Breast epithelium (tissue), 4 donors: ENCODE measurements at places on chromosomes 5 and 9.

DNA sequence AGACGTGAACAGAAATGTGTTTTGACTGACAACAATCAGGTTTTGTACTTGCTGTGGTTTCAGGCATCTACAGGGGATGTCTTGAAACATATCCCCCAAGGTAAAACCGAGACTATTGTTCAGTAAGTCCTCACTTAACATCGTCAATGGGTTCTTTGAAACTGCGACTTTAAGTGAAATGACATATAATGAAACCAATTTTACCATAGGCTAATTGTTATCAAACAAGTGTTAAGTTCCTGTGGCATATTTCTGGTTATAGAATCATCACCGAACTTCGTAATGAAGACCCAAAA is 16.4 kb upstream of the OMD start:
- no peaks in the 10 kb centered on the region for H3K27me3 ChIP-seq
- no peak overlapping the region for H3K4me3 ChIP-seq
- no peaks in the 10 kb centered on the region for H3K4me1 ChIP-seq
- H3K36me3 ChIP-seq, result no peaks in the 10 kb centered on the region
- H3K27ac ChIP-seq, result no peak overlapping the region

DNA sequence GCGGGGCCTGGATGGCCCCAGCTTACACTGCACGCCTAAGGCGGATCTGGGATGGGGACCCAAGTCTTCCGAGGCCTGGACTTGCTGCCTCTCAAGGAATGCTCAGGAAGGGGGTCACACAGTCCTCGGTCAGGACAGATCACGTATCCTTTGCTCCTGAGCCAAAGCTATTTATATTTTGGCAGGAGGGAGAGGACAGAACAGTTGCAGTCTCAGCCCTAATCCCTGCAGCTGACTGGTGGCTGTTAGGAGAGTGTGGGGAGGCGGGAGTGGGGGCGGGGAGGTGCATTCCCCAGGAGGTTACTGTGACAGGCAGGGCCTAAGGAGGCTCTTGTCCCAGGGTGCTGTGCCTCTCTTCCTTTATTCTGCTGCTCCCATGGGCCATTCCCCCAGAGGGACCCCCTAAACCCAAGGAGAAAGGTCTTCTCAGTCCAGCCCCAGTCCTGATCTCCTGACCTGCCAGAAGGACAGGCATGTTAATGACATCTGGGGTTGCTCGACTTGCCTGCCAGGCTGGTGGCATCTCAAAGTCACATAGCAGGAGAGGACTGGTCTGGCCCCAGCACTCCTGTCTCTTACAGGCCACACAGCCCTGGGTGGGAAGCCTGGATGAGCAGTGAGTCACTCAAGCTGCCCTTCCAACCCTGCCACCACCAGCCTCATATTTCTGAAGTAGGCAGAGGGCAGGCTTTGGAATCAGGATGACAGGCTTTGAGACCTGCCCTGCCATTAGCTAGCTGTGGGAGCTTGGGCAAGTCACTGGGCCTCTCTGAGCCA is 51.9 kb downstream of the COL27A1 start:
- no peak for DNase-seq
- no peak overlapping the region for H3K4me3 ChIP-seq
- H3K27ac ChIP-seq, result peak overlapping the region; percentile 37
- H3K36me3 ChIP-seq, result no peaks in the 10 kb centered on the region
- H3K4me1 ChIP-seq, result peaks cover 15% of the 10 kb centered on the region

- no peaks in the 10 kb centered on the region for H3K36me3 ChIP-seq
- H3K4me1 ChIP-seq, result no peaks in the 10 kb centered on the region
- no peak overlapping the region for H3K27ac ChIP-seq
- no peaks in the 10 kb centered on the region for H3K27me3 ChIP-seq
These were observed 180.9 kb downstream of the NR3C1 start for GRCh38 chr5:143222287-143223231.

DNA sequence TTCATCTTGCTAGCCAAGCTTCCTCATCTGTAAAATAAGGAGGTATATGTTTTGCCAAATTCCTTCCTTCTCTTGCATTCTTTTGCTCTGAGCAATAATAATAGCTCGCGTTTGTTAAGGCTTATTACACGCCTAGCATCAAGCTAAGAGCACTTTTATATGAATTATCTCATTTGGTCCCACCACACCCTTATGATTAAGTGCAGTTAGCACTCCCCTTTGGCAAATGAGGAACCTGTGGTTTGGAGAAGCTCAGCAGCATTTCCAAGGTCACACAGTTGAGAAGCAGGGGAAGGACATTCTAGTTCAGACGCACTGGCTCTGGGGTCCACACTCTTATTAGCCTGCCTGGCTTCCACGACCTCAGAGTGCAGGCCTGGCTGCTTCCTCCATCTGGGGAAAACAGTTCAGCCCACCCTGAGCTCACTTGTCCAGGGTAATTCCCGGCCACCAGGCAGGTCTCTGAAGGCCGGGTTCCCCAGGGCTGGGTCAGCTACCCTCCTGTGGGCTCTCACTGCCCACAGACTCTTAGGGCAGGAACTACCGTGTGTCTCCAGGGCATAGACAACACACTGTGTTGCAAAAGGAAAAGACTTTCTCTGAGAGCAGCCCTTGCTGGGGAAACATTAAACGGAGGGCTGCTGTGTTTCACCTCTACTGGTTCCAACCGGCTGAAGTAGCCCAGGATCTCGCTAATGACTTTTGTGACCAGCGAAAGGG is 9.9 kb upstream of the FBP1 start:
- no peaks in the 10 kb centered on the region for H3K4me1 ChIP-seq
- H3K36me3 ChIP-seq, result no peaks in the 10 kb centered on the region
- DNase-seq, result no peak
- H3K27me3 ChIP-seq, result no peaks in the 10 kb centered on the region

DNA sequence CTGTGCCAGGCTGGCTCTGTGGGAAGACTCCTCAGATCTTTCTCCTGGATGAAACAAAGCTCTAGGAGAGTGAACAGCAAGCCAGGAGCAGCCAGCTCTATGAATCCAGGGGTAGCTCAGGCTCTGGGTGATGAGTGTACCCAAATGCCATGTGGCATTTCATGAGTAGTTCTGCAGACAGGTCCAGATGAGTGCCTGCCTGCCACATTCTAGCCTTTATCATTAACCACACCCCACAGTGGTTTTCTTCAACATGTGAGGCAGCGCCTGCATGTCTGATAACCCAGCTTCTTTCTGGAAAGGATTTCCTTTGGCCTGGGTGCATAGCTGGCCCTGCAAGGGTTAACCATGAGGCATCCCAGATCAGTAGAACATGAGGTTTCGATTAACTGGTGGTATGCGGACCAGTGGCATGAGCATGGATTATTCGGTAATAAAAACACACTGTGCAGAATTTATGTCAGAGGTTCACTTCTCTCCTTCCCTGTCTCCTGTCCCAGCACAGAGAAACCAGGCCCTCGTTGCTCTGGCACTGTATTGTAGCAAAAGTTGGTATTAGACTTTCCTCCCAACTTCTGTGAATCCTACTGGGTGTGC is 381.9 kb upstream of the ZNF462 start:
- no peaks in the 10 kb centered on the region for H3K36me3 ChIP-seq
- H3K4me3 ChIP-seq, result no peak overlapping the region
- no peak for DNase-seq
- no peaks in the 10 kb centered on the region for H3K27me3 ChIP-seq

DNA sequence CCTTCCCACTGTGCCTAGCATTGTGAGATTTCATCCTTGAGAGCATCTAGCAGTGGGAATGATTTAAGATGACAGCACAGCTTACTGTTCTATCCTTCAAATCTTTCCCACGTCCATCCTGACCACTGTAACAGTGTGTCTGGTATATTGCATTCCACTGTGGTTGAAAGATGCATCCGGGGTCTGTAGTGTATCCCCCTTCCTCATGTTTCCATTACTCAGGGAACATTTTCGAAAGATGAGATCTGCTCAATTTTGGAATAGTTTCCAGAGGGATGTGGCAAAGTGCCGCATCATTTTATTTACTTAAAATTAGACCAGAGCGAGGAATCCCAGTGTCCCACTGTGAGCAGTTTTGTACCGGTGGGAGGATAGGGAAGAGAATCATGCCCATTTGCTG is 407.1 kb upstream of the PAPPA start:
- no peaks in the 10 kb centered on the region for H3K36me3 ChIP-seq
- H3K4me3 ChIP-seq, result no peak overlapping the region
- no peaks in the 10 kb centered on the region for H3K4me1 ChIP-seq
- H3K27me3 ChIP-seq, result no peaks in the 10 kb centered on the region
- no peak for DNase-seq
- H3K27ac ChIP-seq, result no peak overlapping the region

DNA sequence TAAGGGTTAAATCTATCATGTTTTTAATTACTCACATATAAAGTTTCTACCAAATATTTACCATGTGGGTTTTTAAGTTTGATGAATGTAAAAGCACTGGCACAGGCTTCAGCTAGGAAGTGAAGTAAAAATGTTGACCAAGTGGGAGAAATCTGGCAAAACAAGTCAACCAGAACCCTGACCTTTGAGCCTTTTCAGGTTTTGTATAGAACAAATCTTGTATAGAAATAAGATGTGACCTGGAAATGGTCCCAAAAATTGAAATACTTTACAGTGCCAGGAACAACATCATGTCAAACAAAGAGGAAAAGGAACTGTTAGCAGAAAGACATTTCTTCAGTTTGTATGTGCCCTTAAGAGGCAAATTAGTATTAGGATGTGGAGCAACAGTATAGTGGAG is 137.6 kb downstream of the CCDC192 start:
- no peaks in the 10 kb centered on the region for H3K36me3 ChIP-seq
- no peak for DNase-seq
- no peak overlapping the region for H3K4me3 ChIP-seq
- no peaks in the 10 kb centered on the region for H3K27me3 ChIP-seq
- no peaks in the 10 kb centered on the region for H3K4me1 ChIP-seq

DNA sequence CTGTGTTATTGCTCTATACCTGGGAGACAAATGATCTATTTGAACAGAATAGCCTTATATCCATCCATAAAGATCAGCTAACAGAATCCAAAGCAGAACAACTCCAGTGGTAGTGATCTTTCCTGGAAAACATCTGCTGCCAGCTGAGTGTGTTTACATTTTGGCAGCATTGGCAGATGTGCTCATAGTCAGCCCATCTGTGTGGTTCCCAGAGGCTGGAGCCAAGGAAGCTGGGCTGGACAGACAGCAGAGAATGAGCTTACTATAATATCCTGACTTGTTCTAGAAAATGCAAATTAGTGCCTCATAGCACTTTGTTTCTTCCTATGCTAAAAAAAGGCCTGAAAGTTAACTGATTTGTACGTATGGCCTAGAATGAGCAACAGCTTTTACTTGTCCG is 99.7 kb downstream of the ST8SIA4 start:
- H3K4me1 ChIP-seq, result no peaks in the 10 kb centered on the region
- no peaks in the 10 kb centered on the region for H3K27me3 ChIP-seq
- no peak for DNase-seq
- no peaks in the 10 kb centered on the region for H3K36me3 ChIP-seq
- no peak overlapping the region for H3K27ac ChIP-seq

DNA sequence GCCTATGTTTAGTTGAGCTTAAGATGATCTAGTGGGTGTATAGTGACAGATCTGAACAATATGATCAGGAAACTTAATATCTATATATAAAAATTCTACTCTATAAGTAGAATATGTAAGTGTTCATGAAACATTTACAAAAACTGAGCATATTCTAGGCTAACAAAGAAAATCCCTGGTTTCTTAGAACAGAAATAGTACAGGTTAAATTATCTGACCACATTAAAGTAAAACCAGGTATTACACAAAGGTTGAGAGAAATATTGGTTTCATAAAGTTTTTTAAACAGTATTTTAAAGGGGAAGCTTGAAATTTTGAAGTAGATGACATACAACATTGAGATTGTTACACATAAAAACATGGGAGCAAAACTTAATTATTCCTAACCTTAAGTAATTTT is 39.3 kb downstream of the LRRC70 start:
- no peaks in the 10 kb centered on the region for H3K4me1 ChIP-seq
- H3K27me3 ChIP-seq, result no peaks in the 10 kb centered on the region
- no peak overlapping the region for H3K27ac ChIP-seq

GRCh38 chr9:129579294-129579693 is 41.6 kb downstream of the C9orf50 start:
- no peak overlapping the region for H3K27ac ChIP-seq
- no peaks in the 10 kb centered on the region for H3K4me1 ChIP-seq
- no peaks in the 10 kb centered on the region for H3K27me3 ChIP-seq
- no peak overlapping the region for H3K4me3 ChIP-seq
- H3K36me3 ChIP-seq, result no peaks in the 10 kb centered on the region

- no peak for DNase-seq
- H3K36me3 ChIP-seq, result no peaks in the 10 kb centered on the region
- H3K27me3 ChIP-seq, result no peaks in the 10 kb centered on the region
These were observed 428.4 kb downstream of the KDM4C start for GRCh38 chr9:7186175-7186574.

GRCh38 chr5:39231705-39232525 is 12.6 kb upstream of the FYB1 start:
- no peak for DNase-seq
- no peak overlapping the region for H3K4me3 ChIP-seq
- H3K27me3 ChIP-seq, result no peaks in the 10 kb centered on the region
- no peaks in the 10 kb centered on the region for H3K4me1 ChIP-seq
- H3K27ac ChIP-seq, result no peak overlapping the region

- H3K27ac ChIP-seq, result no peak overlapping the region
- H3K36me3 ChIP-seq, result no peaks in the 10 kb centered on the region
- no peak overlapping the region for H3K4me3 ChIP-seq
- DNase-seq, result no peak
These were observed 19.4 kb upstream of the FCN1 start for GRCh38 chr9:134937164-134937555.

GRCh38 chr9:69018737-69019136 is 4.8 kb upstream of the PRKACG start:
- H3K4me1 ChIP-seq, result no peaks in the 10 kb centered on the region
- H3K36me3 ChIP-seq, result no peaks in the 10 kb centered on the region
- no peak overlapping the region for H3K27ac ChIP-seq
- no peak overlapping the region for H3K4me3 ChIP-seq

GRCh38 chr9:16289639-16290038 is 580.8 kb downstream of the BNC2 start:
- H3K36me3 ChIP-seq, result no peaks in the 10 kb centered on the region
- H3K4me1 ChIP-seq, result no peaks in the 10 kb centered on the region
- no peak for DNase-seq
- no peak overlapping the region for H3K27ac ChIP-seq
- no peaks in the 10 kb centered on the region for H3K27me3 ChIP-seq

- DNase-seq, result no peak
- H3K36me3 ChIP-seq, result no peaks in the 10 kb centered on the region
- no peak overlapping the region for H3K4me3 ChIP-seq
- no peaks in the 10 kb centered on the region for H3K4me1 ChIP-seq
- no peak overlapping the region for H3K27ac ChIP-seq
These were observed 117.1 kb upstream of the IRX4 start for GRCh38 chr5:1999794-2000193.

GRCh38 chr5:6755519-6755918 is 42.3 kb downstream of the TENT4A start:
- no peaks in the 10 kb centered on the region for H3K27me3 ChIP-seq
- no peak overlapping the region for H3K4me3 ChIP-seq
- DNase-seq, result no peak
- peaks cover 11% of the 10 kb centered on the region for H3K36me3 ChIP-seq

DNA sequence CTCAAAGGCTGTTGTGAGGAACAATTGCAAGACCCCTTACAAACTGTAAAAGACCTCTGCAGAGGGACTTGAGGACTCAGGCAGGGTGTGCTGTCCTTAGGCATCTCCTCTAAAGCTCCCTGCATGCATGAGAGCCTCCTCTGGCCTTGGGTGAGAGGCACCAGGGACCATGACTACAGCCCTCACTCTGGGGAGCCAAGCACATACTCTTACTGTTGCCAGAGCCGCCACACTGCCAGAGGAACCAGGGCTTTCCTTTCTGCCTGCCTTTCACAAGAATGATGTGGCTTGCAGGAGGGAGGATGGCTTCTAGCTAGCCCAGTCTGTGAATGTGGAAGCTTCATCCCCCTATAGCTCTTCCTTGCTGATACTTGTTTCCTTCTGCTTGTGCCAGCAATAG is 5.9 kb downstream of the IGFBPL1 start:
- no peak for DNase-seq
- no peak overlapping the region for H3K4me3 ChIP-seq
- H3K36me3 ChIP-seq, result no peaks in the 10 kb centered on the region
- peaks cover 25% of the 10 kb centered on the region for H3K27me3 ChIP-seq
